ENCODE measurements at places on chromosomes 4 and X. TPM values are rescaled to one million over a fixed set of nuclear protein-coding genes. Genes with fewer than 3 reads are reported as not detected.

The CACNA1F gene
- not detected for total RNA-seq

The APELA gene
- total RNA-seq = not detected

The SPANXB1 gene
- total RNA-seq = not detected

The SLC26A1 gene
- 0.22 TPM for total RNA-seq

The DHX15 gene
- 195 TPM for total RNA-seq

The ASB9 gene
- total RNA-seq = 2.9 TPM

Measured in HCT116 (cell line).